Astrocyte (in vitro differentiated cells and primary cell): ENCODE measurements at places on chromosomes 11 and 22.

- no peak for DNase-seq
Observed at GRCh38 chr11:119828006-119828405, 99.0 kb upstream of the NECTIN1 start.

- no peak for DNase-seq
Observed at GRCh38 chr22:32926600-32926999, 125.1 kb downstream of the TIMP3 start.

DNA sequence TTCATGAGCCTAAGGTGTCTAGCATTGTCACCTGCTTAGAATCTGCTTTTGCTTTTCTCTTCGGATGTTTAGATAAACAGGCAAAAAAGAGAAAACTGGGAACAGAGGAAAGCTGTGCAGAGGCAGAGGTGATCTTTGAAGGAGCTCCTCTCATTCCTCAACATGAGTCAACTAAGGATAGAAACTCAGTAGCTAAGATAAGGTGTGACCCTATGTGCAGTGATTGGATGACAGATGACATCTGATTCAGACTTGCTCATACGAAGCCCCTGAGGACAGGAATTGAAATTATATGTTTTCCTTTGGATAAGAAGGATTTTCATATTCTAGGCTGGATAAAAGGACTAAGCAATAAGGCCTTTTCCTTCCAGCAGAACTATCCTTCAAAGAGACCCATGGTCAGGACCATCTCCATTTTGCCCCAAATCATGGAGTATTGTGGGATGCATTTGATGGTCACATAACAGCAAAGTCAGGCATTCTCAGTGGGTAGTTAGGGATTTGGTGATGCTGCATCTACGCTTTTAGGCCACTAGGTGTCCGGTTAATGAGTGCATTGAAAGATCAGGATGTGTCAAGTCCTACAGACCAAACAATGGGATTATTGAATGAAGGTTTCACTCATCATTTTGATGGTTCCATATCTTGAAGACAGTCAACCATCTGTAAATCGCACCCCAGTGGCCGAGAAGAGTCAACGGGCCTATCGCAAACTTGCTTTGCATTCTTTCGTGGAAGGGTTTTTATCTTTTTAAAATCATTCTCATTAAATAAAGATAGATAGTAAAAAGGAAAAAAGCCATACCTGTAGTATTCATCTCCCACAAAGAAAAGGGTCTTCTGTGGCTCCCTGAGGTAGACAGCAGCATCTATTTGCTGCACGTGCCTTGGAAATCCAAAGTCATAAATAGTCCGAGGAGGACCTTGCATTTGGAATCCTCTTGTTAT is 32.2 kb downstream of the MMP20 start:
- no peak for DNase-seq

- peak; percentile 55 for DNase-seq
Observed at GRCh38 chr11:8649361-8649760, 33.1 kb downstream of the TRIM66 start.

GRCh38 chr11:78630561-78631303 is 56.1 kb upstream of the NARS2 start:
- no peak for DNase-seq

DNA sequence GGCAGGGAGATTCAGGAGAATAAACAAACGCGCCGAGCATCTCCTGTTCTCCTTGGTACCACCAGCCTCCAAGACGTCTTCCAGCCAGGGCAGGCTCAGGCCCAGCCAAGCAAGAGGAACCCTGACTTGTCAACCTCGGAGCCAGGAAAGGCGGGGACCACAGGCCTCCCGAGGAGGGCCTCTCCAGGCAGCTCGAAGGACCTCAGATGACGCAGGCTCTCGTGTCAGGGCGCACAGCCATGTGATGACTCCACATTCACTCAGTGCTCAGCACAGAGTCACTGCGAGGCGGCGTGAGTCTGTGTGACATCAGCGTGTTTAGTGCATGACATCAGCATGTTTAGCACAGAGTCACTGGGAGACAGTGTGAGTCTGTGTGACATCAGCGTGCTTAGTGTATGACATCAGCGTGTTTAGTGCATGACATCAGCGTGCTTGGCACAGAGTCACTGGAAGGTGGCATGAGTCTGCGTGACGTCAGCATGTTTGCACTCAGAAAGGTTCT is 241.4 kb downstream of the BRD1 start:
- no peak for DNase-seq

- peak; percentile 53 for DNase-seq
Observed at GRCh38 chr22:35838855-35839576, 121.3 kb downstream of the APOL5 start.

- no peak for DNase-seq
Observed at GRCh38 chr11:59266491-59266890, 53.8 kb upstream of the MPEG1 start.

GRCh38 chr22:29394931-29395581 is 6.7 kb upstream of the AP1B1 start:
- DNase-seq, result peak; percentile 41

DNA sequence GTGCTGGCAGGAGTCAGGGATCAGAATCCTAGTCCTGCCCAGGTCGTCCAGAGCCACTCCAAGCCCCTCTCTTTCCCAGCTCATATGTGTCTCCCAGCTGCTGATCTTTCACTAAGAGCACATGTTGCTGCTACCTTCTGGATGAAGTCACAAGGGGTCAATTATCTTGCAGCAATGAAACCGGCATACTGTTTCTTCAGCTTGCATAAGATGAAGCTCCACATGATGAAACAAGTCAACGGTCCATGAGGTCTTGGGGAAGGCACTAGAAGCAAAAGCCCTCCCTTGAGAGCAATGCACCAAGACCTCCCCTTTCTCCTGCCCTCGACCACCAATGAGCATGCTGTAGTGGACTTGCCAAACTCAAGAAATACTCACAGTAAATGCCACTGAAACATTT is 148.9 kb downstream of the TENM4 start:
- DNase-seq, result no peak

DNA sequence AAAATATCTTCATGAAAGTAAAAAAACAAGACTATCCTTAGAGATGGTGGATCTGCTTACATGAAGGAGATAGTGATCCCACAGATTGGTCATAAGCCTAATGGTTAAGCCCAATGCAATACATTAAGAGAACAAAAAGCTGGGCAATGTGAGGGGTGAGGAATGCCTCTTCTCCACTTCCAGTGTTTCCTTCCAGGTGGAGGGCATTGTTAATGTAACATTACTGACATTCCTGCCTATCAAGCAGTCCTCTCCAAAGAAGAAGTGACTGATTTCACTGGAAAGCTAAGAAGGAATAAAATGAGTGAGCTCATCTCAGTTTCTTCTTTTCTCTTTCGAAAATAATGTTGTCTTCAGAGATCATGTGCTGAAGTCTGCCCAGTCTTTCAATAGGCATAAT is 207.8 kb downstream of the RAB38 start:
- DNase-seq, result no peak

DNA sequence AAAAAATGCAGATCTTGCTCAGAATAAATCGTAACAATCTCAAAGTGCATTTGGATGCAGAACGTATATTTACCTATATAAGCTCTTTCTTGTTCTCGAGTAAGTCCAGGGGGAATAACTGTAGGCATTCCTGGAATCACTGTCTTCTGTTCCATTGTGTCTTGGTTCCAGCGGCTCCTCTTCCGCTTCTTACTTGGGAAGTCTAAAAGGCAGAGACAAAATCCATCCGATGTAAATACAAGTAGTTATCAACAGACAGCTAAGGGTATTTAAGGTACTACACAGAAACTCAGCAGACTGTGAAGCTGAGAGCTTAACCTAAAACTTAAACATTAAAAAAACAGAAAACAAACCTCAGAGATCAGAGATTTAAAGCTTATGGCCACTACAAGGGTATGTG is 1.9 kb downstream of the SF1 start:
- no peak for DNase-seq

GRCh38 chr11:61684870-61685616 is 4.9 kb downstream of the DAGLA start:
- peak; percentile 67 for DNase-seq

- DNase-seq, result no peak
Observed at GRCh38 chr11:65055538-65055937, 2.8 kb downstream of the NAALADL1 start.

DNA sequence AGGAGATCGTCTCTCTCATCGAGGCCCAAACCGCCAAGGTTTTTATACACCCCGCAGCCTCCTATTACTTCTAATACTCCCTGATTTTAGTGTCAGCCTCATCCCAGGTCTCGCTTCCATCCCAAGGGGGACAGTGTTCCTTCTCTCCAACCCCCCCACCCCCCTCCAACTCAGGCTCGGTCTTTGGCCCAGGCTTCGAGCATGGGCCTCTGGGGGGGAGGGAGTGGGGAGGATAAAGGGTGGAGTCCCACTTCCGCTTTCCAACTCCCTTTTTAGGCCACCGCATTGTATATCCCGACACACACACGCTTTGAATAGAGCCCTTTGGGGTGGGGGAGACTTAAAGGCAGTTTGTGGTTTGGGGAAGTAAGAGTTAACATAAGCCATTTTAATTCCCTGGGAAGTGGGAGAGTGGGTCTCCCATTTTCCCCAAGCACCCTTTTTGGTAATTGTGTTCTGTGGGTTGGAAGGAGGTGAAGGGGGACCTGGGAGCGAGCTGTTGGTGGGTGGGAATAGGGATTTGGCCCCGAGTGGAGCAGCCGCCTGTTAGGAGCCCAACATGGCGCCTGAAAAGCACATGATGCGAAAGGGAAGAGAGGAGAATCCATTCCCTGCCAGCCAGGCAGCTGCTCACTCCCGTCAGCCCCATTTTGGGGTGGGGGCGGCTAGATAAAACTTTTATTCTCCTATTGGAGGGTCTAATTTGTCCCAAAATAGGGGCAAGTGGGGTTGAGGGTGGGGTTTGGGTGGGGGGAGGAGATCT is 844 bp downstream of the PCF11 start:
- DNase-seq, result peak; percentile 18

- DNase-seq, result no peak
Observed at GRCh38 chr11:87185228-87185627, 147.5 kb downstream of the TMEM135 start.

- DNase-seq, result no peak
Observed at GRCh38 chr11:19814421-19814820, 101.8 kb downstream of the NAV2 start.

DNA sequence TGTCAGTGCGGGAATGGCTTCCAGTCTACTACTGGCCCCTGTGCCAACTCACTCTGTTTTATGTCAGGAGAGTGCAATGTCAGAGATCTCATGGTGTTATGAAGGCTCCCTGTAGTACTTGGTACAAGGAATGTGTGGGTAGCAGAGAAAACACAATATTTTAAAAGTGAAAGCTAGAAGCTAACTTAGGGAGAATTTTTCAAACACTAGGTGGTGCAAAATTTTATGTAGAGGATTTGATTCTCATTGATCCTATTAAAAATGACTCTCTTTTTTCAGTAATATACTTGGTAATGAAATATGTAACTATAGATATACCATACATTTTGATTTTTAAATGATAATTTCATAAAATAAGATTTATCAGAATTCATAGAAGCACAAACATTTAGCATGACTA is 134.7 kb downstream of the JRKL start:
- no peak for DNase-seq

GRCh38 chr11:94112206-94112953 is 16.3 kb upstream of the PANX1 start:
- DNase-seq, result no peak

- no peak for DNase-seq
Observed at GRCh38 chr11:20119315-20119714, 41.0 kb downstream of the DBX1 start.

DNA sequence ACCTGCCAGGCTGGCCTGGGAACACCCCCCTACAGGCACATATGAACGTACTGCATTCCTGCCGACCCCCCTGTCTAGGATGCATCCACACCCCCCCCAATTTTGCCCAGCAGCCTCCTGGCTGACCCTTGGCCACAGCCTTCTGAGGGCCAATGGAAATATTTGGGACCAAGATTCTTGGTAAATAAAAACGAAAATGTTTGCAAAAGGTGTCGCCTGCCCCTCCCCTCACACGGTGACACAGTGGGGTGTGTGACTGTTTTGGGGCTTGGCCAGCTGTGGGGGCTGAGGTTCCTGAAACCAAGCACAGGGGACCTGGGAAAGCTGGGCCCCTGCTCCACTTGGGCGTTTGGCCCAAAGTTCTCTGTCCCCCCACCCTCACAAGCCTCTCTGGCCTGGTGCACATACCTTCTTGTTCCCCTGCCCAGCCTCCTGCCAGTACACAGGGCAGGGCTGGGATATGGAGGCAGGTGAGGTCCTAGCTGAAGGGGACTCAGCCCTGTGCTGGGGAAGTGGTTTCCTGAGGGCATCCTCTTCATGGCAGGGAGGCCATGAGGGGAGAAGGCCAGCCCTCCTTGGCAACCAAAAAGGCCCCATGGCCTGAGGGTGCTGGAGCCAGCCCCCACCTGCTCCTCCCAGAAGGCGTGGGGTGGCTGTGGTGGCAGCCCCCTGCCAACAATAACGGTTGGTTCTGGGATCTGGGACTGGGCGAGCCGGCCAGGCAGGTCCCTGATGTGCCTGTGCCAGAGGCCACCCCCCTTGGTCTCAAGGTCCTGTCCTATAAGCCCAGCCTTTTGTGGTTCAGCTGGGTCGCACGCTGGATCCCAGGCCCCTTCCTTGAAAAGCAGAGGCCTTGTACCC is 2.1 kb upstream of the CRACR2B start:
- DNase-seq, result no peak

GRCh38 chr11:87128372-87128771 is 90.6 kb downstream of the TMEM135 start:
- DNase-seq, result no peak

GRCh38 chr11:68406324-68407313 is 53.9 kb upstream of the PPP6R3 start:
- DNase-seq, result no peak

GRCh38 chr22:46843821-46844255 is 81.4 kb downstream of the TBC1D22A start:
- DNase-seq, result peak; percentile 51

- DNase-seq, result no peak
Observed at GRCh38 chr11:33542921-33543320, 157.7 kb downstream of the C11orf91 start.

GRCh38 chr11:76277298-76278175 is 71.2 kb upstream of the WNT11 start:
- no peak for DNase-seq

- DNase-seq, result peak; percentile 25
Observed at GRCh38 chr11:61749591-61750217, 2.7 kb upstream of the MYRF start.

DNA sequence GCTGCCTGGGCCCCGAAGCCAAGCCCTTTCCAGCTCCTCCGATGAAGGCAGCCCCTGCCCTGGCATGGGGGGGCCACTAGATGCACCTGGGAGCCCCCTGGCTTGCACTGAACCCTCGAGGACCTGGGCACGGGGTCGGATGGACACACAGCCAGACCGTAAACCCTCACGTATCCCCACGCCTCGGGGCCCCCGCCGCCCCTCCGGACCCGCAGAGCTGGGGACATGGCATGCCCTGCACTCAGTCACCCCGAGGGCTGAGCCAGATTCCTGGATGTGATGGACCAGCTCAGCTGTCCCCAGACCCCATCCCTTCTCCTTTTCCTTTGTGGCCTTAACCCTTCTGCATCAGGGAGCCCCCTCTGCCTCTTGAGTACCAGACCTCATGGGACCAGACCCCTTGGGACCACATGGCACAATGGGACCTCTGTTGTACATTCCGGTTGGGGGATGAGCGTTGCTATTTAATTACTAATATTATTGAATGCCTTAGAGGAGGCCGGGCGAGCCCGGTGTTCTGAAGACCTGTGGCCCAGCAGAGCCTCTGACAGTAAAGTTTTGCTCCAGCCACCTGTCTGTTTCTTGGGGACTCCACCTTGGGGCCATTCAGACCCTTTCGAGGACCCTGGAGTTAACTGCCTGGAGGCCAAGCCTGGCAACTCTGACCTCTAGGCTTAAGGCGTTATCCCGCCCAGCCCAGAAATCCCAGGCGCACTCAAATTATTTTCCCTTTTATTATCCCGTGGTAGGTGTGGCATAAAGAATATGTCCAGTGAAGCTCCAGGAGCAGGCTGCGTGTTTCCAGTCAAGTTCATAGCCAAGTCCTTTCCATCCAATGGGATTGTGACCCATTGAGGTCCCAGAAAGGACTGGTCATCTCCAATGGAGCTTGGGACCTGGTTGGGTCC is 3.0 kb downstream of the RASL10A start:
- DNase-seq, result no peak
